ENCODE measurements at places on chromosomes 7 and 10. TPM values are rescaled to one million over a fixed set of nuclear protein-coding genes. Genes with fewer than 3 reads are reported as not detected.

DNA sequence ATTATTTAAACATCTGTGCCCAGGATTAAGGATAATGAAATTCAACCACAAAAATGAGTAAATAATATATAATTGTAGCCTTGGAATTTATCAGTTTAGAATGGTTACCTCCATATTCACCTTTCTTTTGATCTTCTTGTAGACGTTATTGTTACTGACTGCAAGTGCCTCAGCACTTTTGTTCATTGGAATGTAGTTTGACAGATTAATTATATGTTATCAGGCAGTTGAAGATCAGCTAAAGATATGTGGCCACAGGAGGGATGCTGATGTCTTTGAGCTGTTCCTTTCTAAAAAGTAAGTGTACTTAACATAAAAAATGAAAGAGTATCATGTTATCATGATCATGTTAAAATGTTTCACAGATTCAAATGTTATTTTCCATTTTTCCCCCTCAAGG, 5.6 kb downstream of the LRRC72 start:
- no peaks in the 10 kb centered on the region for H3K36me3 ChIP-seq
- no peaks in the 10 kb centered on the region for H3K27me3 ChIP-seq
- DNase-seq = no peak
- peaks cover 14% of the 10 kb centered on the region for H3K4me1 ChIP-seq

DNA sequence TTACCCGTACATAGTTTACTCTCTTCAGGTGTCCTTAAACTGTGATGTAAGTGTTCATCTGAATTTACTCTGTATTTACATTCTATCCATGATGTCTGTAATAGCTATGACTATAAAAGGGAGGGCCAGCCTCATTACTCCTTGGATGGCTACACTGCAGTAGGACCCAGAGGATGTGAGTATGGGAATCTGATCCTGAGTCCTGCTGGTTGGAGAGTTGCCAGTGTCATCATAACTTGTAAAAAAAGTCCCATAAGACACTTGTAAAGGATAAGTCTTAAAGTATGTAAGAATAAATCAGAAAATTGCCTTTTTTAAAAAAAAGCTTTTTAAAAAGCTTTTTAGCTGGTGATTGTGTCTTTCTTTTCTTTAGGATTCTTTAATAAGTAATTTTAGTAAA, 95.4 kb downstream of the PPP1R9A start:
- DNase-seq = peak; percentile 26
- H3K27me3 ChIP-seq = no peaks in the 10 kb centered on the region
- no peak overlapping the region for H3K27ac ChIP-seq
- H3K36me3 ChIP-seq = no peaks in the 10 kb centered on the region

GRCh38 chr7:150479023-150479716, 28.7 kb downstream of the GIMAP8 start:
- no peak for DNase-seq
- no peak overlapping the region for H3K27ac ChIP-seq
- H3K4me3 ChIP-seq = no peak overlapping the region
- no peaks in the 10 kb centered on the region for H3K4me1 ChIP-seq
- H3K36me3 ChIP-seq = no peaks in the 10 kb centered on the region

- no peak overlapping the region for H3K27ac ChIP-seq
- no peak for DNase-seq
- no peaks in the 10 kb centered on the region for H3K36me3 ChIP-seq
- H3K4me1 ChIP-seq = no peaks in the 10 kb centered on the region
- no peak overlapping the region for H3K4me3 ChIP-seq
Measured at GRCh38 chr10:15141136-15142054, 27.1 kb downstream of the NMT2 start.

GRCh38 chr10:14617852-14618251, 156.8 kb downstream of the FAM107B start:
- H3K27me3 ChIP-seq = no peaks in the 10 kb centered on the region
- H3K36me3 ChIP-seq = no peaks in the 10 kb centered on the region
- H3K4me1 ChIP-seq = no peaks in the 10 kb centered on the region
- H3K27ac ChIP-seq = no peak overlapping the region

The SCART1 gene
- total RNA-seq = 0.13 TPM

GRCh38 chr7:24866004-24866615, 108.8 kb upstream of the GSDME start:
- H3K4me3 ChIP-seq = no peak overlapping the region
- peaks cover 7% of the 10 kb centered on the region for H3K4me1 ChIP-seq
- no peak for DNase-seq

The MSRB2 gene
- total RNA-seq = 22.7 TPM

DNA sequence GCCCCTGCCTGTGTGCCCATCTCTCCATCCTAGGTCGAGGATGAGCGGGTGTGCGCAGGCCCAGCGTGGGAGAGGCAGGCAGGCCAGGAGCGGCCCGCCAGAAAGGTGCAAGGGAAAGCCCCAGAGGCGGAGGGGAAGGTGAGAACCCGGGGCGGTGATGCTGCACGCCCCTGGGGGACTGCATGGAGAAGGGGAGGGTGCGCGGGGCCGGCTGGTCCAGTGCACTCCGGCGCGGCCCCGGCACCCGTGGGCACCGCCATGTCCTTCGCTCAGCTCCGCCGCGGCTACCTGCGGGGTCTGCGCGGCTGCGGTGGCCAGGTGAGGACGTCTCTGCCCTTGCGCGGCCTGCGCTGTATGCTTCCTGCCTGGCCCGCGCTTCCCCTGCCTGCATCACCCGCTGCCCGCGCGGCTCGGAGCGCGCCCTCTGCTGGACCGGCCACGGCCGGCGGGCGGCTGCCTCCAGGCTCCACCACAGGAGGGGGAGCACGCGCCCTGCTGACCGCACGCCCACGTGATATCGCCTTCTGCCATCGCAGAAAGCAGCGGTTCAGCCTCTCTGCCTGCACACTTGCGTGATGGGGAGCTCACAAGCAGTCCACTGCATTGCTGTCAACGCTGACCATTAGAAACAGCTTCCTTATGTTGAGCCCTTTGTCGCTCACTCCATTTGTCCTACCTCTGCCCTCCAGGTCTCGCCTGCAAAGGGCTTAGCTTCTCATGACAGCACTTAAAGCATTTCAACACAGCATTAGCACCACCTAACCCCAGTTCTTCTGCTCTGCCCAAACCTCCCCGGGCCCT, 73.9 kb downstream of the CXCL12 start:
- no peak for DNase-seq
- H3K4me1 ChIP-seq = no peaks in the 10 kb centered on the region
- H3K36me3 ChIP-seq = no peaks in the 10 kb centered on the region

DNA sequence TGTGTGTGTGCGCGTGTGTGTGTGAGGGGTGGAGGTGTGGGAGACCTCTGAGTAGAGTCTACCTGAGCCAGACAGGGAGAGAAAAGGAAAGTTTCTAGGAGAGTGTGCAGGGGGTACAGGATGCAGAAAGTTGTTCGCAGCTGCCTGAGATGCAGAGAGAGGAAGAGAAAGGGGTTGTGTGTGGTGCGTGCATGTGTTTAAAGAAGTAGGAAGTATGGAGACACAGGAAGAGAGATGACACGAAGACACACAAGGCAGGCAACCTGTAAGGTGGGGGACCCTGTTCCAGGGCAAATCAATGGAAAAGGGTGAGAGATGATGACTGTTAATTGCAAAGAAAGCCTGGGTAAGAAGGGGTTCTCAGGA, 52.2 kb downstream of the C10orf105 start:
- no peaks in the 10 kb centered on the region for H3K36me3 ChIP-seq
- no peak overlapping the region for H3K4me3 ChIP-seq
- H3K27me3 ChIP-seq = no peaks in the 10 kb centered on the region
- no peak overlapping the region for H3K27ac ChIP-seq
- no peak for DNase-seq

The FGF8 gene
- 123 TPM for total RNA-seq

- peaks cover 71% of the 10 kb centered on the region for H3K36me3 ChIP-seq
- H3K27me3 ChIP-seq = no peaks in the 10 kb centered on the region
- H3K27ac ChIP-seq = no peak overlapping the region
- peak; percentile 95 for DNase-seq
Measured at GRCh38 chr10:102352066-102352715, 43.3 kb upstream of the NFKB2 start.

The SORBS1 gene
- total RNA-seq = 12.8 TPM

DNA sequence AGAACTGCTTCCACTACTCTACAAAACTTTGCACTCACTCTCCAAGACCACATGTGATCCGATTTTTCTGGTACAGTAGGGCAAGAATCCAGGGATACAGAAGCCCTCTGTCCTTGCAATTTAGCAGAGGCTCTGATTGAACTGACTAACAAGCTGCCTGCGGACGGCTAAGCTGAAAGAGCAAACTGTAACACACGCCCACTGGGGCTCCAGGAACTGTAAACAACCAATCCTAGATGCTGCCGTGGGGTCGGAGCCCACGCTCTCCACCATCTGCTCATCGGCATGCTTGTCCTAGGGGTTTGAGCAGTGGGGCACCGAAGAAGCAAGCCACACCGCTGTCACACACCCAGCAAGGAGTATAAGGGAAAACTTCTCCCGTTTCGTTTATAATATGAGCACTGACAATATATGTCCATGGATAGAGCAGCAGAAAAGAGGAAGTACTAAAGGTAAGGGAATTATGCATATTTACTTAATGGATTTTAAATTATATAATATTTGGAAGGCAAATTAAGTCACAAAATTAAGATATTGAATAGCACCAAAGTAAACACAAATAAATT, 634.4 kb upstream of the POT1 start:
- no peaks in the 10 kb centered on the region for H3K36me3 ChIP-seq
- H3K27me3 ChIP-seq = no peaks in the 10 kb centered on the region
- peaks cover 15% of the 10 kb centered on the region for H3K4me1 ChIP-seq

DNA sequence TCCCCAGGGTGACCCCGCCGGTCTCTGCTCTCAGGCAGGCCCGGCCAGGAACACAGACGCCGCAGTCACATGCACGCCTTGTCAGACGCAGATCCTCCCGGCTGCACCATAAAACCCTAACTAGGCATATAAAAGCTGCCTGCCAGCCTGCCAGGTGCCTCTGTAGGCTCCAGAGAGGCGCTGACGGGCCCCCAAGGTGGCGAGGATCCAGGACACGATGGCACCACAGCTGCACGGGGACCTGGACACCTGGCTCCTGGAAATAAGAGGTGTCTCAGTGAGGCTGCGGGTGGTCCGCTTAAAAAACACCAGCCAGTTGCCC, 21.9 kb upstream of the GDF10 start:
- no peaks in the 10 kb centered on the region for H3K4me1 ChIP-seq
- H3K27ac ChIP-seq = no peak overlapping the region
- no peak overlapping the region for H3K4me3 ChIP-seq

DNA sequence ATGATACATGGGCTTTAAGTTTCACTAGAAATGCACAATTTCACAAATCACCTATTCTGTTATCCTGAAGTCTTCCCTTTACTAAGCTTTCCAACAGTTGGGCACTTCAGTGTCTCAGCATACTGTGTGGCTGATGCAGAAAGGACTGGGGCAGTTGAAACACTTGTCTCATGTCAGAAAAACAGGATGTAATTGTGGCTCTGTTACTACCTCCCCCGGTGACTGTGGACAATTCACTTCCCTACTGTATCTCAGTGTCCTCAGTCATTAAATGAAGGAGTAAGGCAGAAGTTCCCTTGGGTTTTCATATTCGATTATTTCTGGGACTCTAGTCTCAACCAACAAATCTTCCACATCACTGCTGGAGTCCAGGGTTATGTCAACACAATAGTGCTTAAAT, 17.9 kb downstream of the ANKRD22 start:
- no peak overlapping the region for H3K27ac ChIP-seq
- no peaks in the 10 kb centered on the region for H3K27me3 ChIP-seq
- no peaks in the 10 kb centered on the region for H3K36me3 ChIP-seq
- no peaks in the 10 kb centered on the region for H3K4me1 ChIP-seq

The NACAD gene
- 4.8 TPM for total RNA-seq

The CLRN3 gene
- total RNA-seq = not detected

- H3K4me3 ChIP-seq = no peak overlapping the region
- H3K4me1 ChIP-seq = peaks cover 32% of the 10 kb centered on the region
- H3K36me3 ChIP-seq = no peaks in the 10 kb centered on the region
- no peak overlapping the region for H3K27ac ChIP-seq
Measured at GRCh38 chr7:28479507-28479947, 67.2 kb downstream of the CREB5 start.

- no peak for DNase-seq
- H3K27ac ChIP-seq = no peak overlapping the region
- H3K4me1 ChIP-seq = no peaks in the 10 kb centered on the region
- H3K36me3 ChIP-seq = no peaks in the 10 kb centered on the region
- no peak overlapping the region for H3K4me3 ChIP-seq
Measured at GRCh38 chr7:28008171-28008570, 172.4 kb downstream of the JAZF1 start.

The FANK1 gene
- 0.42 TPM for total RNA-seq

GRCh38 chr10:5832946-5833345, 19.7 kb upstream of the GDI2 start:
- no peaks in the 10 kb centered on the region for H3K27me3 ChIP-seq
- H3K4me1 ChIP-seq = peaks cover 4% of the 10 kb centered on the region
- no peak for DNase-seq
- no peak overlapping the region for H3K4me3 ChIP-seq

DNA sequence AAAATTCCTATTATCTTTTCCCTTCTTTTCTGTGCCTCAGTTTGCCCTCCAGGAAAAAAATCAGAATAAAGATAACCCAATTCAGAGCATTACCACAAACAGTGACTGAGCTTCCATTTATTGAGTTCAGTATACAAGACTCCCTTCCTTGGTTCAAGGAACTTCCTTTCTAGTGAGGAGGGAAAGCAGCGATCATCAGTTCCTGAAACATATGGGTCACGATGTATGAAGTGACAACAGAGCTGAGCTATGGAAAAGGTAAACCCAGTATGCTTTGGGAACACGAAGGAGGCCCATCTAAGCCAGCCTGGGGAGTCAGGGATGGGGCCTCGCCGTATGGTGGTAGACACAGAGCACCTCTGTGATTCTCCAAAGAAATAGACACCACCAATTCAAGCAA, 15.8 kb downstream of the C10orf71 start:
- H3K27ac ChIP-seq = no peak overlapping the region
- peaks cover 3% of the 10 kb centered on the region for H3K36me3 ChIP-seq
- H3K4me1 ChIP-seq = peaks cover 7% of the 10 kb centered on the region

DNA sequence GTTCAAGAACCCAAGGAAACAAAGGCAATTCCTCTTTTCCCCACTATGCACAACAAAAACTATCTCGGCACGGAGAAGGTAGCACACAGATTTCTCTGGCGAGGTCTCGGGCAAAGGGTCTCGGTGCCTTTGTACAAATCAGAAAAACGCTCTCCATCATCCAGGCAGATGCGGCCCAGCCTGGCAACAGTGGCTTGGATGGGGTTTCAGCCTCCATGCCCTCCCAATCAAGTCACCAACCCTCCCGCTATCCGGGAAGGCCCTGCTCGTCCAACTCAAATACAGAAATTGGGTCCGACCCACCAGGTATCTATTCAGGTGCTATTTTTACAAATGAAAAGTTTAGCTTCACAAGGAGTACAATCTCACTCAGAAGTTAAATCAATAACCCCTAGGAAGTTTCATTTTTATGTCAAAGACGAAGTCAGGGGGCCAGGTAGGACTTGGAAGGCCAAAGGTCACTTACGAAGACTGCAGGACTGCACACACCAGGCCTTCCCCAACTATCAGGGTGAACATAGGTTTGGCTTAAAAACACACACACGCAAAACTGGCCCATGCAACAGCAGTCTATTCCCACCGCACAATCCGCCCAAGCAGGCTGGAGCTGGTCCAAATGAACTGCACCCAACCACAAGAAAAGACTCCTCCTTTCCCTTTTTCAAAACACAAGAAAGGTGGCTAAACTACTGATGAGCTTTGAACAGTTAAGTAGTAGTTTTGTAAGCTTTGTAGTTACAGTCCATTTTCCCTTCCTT, 43.0 kb downstream of the GNA12 start:
- peaks cover 13% of the 10 kb centered on the region for H3K4me1 ChIP-seq
- H3K27me3 ChIP-seq = no peaks in the 10 kb centered on the region
- H3K36me3 ChIP-seq = no peaks in the 10 kb centered on the region
- DNase-seq = no peak
- no peak overlapping the region for H3K27ac ChIP-seq

The ANXA8 gene
- total RNA-seq = not detected

The SLC39A12 gene
- not detected for total RNA-seq

All from SJCRH30 (cell line).